NCI-H1694 treated with DMSO at 0.1 percent for 48 hours (cell line): ENCODE measurements at places on chromosomes 6 and 20.
A peak's percentile ranks its signal among the peaks of the same experiment; 100 is the strongest.

- DNase-seq, result no peak
Measured at GRCh38 chr6:21305893-21306332, 287.6 kb upstream of the SOX4 start.

DNA sequence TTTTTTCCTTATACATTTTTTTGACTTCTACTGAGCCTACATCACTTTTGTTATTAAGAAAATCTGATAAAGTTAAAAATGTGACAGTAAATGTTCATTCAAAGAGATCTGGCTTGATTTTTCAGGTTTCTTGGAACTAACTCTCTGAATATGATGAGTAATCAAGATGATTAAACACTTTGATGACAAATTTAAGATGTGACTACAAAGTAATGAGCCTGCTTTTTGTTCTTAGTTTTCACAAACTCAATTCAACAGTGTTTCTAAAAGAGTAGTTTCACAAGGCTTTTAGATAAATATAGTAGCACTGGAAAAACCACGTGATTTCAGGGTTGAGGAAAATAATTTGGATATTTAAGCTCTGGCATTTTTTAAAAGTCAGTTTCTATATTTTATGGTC is 37.9 kb upstream of the HDDC2 start:
- no peak for DNase-seq

GRCh38 chr20:22795871-22796270 is 211.5 kb upstream of the FOXA2 start:
- no peak for DNase-seq

- peak; percentile 31 for DNase-seq
Measured at GRCh38 chr6:156848533-156848932, 71.4 kb downstream of the ARID1B start.

- DNase-seq, result no peak
Measured at GRCh38 chr6:15922510-15923250, 206.2 kb upstream of the MYLIP start.

DNA sequence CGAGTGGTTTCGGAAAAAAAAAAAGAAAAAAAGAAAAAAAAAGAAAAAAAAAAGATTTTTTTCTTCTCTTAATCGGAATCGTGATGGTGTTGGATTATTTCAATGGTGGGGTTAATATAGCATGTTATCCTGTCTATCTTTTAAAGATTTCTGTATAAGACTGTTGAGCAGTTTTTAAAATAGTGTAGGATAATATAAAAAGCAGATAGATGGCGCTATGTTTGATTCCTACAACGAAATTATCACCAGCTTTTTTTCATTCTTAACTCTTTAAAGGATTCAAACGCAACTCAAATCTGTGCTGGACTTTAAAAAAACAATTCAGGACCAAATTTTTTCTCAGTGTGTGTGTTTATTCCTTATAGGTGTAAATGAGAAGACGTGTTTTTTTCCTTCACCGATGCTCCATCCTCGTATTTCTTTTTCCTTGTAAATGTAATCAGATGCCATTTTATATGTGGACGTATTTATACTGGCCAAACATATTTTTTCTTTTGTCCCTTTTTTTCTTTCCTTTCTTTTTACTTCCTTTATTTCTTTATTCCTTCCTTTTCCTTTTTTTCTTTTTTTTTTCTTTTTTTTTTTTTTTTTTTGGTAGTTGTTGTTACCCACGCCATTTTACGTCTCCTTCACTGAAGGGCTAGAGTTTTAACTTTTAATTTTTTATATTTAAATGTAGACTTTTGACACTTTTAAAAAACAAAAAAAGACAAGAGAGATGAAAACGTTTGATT is 3.6 kb downstream of the SOX4 start:
- peak; percentile 65 for DNase-seq

GRCh38 chr6:161489626-161490306 is 215.9 kb upstream of the AGPAT4 start:
- no peak for DNase-seq

- DNase-seq, result no peak
Measured at GRCh38 chr6:4905826-4906225, 98.0 kb downstream of the RPP40 start.

- DNase-seq, result no peak
Measured at GRCh38 chr6:100880149-100880852, 828 bp downstream of the ASCC3 start.

- DNase-seq, result no peak
Measured at GRCh38 chr20:15162079-15162647, 824.8 kb upstream of the FLRT3 start.

GRCh38 chr6:145076115-145076841 is 659.0 kb downstream of the EPM2A start:
- no peak for DNase-seq
